NCI-H1092 treated with DMSO at 0.1 percent for 48 hours (cell line): ENCODE measurements at places on chromosomes 5 and 9.

- no peak for DNase-seq
Observed at GRCh38 chr9:4879115-4879558, 86.4 kb downstream of the RCL1 start.

GRCh38 chr5:111937094-111937493 lies 180.1 kb upstream of the NREP start:
- no peak for DNase-seq

DNA sequence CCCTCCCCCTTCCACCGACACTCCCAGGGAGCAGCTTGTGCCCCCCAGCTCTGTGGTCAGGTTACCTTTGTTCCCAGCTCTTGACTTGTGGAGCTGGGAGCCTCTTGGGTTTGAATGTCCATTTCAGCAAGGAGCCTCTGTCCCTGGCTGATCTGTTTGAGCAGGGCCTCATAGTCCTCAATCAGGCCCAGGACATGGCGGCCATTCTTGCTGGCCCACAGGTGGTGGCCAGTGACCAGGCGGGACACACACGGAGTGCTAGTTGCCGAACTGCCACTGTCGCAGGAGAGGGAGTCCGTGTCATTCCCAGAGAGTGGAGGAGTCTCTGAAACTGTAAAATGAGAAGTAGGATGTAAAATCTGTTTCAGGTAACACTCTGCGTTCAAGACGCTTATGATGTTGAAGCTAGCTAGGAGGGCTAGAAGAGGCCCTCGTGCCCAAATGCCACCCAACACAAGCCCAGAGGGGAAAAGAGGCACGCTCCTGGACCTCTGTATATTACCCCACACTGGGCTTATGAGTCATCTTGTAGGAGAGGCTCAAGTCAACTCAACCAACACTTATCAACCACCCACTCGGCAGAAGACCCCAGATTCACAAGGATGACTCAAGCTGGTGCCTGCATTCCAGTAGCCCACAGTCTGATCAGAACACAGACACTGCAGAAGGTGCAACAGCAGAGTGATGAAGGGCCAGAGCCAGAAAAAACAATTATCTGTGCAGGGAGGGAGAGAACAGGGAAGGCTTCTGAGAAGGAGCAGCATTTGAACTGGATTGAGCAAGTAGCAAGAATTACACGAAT lies 177.0 kb downstream of the CDK5RAP2 start:
- DNase-seq = no peak

- DNase-seq = no peak
Observed at GRCh38 chr5:178057839-178058238, 55.5 kb upstream of the N4BP3 start.

DNA sequence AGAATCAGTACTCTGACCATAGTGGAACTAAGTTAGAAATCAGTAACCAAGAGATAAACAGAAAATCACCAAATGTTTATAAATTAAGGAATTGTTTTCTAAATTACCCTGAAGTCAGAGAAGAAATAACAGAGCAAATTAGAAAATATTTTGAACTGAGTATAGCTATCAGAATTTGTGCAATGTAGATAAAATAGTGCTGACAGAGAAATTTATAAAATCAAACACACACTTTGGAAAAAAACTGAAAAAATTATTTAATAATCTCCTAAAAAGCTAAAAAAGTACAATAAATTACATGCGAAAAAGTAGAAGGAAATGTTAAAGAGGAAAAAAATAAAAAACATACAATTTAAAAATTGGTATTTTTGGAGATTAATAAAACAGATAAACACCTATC lies 37.1 kb upstream of the PPP1R2B start:
- DNase-seq = no peak

- DNase-seq = no peak
Observed at GRCh38 chr5:159341906-159342310, 11.6 kb upstream of the IL12B start.

GRCh38 chr9:20224756-20225155 lies 397.5 kb downstream of the MLLT3 start:
- DNase-seq = no peak

DNA sequence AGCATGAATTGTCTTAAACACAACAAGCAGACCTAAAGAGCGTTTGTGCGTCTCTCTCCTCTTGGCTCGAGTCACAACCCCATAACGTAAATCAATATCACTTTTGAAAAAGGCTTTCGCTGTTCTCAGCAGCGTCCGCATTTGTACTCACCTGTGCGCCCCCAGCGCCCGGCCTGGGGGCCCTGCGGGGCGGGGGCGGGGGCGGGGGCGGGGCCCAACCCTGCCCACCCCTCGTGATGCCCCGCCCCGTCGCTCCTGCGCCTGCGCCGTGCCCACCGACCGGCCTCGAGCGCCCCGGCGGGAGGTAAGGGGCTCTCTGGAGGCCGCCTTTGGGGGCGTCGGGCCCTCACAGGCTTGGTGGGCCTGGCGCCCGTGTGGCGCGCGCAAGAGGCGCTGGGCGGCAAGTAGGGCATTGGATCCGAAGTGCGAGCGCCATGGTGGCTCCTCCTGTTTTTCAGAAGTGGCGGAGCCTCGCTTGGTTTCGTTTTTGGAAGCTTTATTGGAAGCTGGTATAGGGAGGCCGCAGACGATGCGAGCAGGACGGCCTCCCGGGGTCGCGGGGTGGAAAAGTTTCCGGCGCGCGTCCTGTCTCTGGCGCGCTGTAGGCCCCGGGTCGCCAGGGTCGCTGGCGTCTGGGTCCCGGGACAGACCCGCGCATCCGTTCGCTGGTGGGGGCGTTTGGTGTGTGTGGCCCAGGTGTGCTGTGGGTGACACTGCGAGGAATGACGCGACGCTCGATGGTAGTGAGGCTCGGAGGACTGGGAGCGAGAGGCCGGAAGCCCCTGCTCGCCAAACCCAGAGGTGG lies at the start of gene STX17:
Gene STX17, plus strand, starts transcription at position 252 of the 805 bp plus-strand sequence. CDS start 8,586 bp downstream, outside the sequence.
- peak; percentile 78 for DNase-seq

DNA sequence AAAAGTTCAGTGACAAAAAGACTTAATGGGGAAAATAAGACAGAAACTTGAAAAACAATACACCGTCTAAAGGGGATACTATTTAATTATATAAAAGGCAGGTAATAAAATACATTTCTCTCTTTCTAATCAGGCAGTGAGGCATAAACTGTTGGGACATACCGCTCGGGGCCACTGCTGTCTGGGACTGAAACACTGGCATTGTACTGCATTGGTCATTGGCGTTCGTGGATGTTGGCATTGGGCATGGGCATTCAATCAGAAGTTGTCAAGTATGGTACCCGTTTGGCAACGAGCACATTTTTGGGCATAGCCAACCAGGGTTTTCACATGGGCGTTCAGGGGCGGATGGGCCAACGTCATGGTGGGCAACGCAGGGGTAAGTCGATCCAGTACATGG lies 4.7 kb downstream of the HNRNPK start:
- no peak for DNase-seq

DNA sequence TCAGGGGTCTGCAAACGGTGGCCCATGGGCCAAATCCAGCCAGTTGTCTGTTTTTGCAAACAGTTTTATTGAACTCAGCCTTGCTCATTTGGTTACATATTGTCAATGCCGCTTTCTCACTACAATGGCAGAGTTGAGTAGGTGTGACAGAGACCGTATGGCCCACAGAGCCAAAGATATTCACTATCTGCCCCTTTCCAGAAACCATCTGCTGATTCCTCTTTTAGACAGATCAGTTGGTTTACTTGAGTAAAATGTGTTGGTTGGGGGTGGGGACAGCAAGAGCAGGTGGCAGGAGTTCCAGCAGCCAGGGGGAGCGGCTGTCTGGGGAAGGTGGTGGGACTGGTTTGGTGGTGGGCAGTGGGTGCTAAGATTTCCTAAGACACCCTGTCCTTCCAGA lies 54.8 kb downstream of the COL27A1 start:
- DNase-seq = no peak

GRCh38 chr5:81553567-81554212 lies 159.8 kb upstream of the ACOT12 start:
- no peak for DNase-seq
